ENCODE measurements at places on chromosomes 13 and 19.

- DNase-seq, result no peak
Measured at GRCh38 chr13:107974409-107974808, 240.9 kb downstream of the LIG4 start.

GRCh38 chr19:46503848-46504453 is 8.3 kb upstream of the PNMA8B start:
- DNase-seq, result no peak

GRCh38 chr13:53250272-53250875 is 221.8 kb downstream of the OLFM4 start:
- DNase-seq, result peak; percentile 14

- no peak for DNase-seq
Measured at GRCh38 chr13:97483465-97483864, 49.5 kb downstream of the RAP2A start.

DNA sequence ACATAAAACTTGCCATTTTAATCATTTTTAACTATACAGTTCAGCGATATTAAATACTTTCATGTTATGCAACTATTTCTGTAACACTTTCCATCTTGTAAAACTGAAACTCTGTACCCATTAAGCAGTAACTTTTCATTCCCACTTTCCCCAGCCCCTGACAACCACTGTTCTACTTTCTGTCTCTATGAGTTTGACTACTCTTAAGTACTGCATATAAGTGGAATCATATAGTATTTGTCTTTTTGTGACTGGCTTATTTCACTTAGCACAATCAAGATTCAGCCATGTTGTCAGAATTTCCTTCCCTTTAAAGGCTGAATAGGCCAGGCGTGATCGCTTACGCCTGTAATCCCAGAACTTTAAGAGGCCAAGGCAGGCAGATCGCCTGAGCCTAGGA is 56.2 kb downstream of the ARHGAP35 start:
- no peak for DNase-seq

GRCh38 chr19:41435936-41436673 is 3.6 kb downstream of the DMAC2 start:
- no peak for DNase-seq

DNA sequence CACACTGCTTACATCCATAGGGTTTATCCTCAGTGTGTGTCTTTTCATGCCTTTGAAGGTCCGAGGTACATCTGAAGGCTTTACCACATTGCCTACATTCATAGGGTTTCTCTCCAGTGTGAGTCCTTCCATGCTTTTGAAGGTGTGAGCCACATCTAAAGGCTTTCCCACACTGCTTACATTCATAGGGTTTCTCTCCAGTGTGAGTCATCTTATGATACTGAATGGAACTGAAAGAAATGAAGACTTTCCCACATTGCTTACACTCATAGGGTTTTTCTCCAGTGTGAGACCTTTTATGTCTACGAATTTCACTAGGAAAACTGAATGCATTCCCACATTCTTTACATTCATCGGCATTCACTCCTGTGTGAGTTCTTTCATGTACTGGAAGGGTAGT is 7.1 kb downstream of the ZNF20 start:
- no peak for DNase-seq

- no peak for DNase-seq
Measured at GRCh38 chr13:33497146-33497845, 211.7 kb upstream of the STARD13 start.

GRCh38 chr19:10601999-10602329 is 14.9 kb upstream of the AP1M2 start:
- DNase-seq, result no peak

- no peak for DNase-seq
Measured at GRCh38 chr13:50514249-50514648, 329.2 kb downstream of the DLEU7 start.

- peak; percentile 68 for DNase-seq
Measured at GRCh38 chr19:21483589-21484170, 21.7 kb upstream of the ZNF429 start.

GRCh38 chr13:35388441-35389355 is 87.8 kb downstream of the MAB21L1 start:
- no peak for DNase-seq

DNA sequence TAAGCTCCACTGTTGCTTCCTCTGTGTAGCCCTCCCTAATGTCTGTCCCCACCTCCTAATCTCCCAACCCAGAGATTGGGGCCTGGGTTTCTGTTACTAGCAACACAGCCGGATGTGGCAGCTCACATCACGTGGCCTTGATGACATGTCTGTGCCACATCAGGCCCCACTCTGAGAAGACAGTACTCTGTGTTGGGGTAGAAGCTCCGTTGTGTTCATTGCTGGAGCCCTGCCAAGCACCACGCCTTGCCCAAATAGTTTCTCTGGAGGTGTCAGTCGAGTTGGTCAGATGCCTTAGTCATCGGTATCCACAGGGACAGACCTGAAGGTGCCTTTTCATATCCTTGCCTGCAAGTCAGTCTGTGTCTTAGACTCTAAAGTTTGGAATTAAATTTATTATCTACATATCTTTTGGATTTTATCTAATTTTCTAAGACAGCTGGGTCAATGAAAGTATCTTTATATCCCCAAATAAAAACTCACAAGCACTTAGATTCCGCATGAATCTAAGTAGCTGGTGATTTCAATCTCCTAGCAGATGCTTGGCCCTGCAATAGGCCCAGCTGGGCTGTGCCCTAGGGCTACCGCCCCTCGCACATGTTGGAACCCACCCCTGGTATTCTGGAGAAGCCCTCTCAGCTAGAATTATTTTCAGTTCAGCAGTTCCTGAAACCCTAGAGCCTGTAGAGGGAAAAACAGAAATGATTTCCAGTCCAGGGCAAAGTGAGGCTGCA is 204.0 kb upstream of the TSHZ3 start:
- DNase-seq, result no peak

Measured in activated naive CD8-positive, alpha-beta T cell treated with anti-CD3 and anti-CD28 coated beads, Interleukin-2, amount 50 U/mL, for 24 hours (primary cell).